ENCODE measurements at places on chromosomes 4 and X.

DNA sequence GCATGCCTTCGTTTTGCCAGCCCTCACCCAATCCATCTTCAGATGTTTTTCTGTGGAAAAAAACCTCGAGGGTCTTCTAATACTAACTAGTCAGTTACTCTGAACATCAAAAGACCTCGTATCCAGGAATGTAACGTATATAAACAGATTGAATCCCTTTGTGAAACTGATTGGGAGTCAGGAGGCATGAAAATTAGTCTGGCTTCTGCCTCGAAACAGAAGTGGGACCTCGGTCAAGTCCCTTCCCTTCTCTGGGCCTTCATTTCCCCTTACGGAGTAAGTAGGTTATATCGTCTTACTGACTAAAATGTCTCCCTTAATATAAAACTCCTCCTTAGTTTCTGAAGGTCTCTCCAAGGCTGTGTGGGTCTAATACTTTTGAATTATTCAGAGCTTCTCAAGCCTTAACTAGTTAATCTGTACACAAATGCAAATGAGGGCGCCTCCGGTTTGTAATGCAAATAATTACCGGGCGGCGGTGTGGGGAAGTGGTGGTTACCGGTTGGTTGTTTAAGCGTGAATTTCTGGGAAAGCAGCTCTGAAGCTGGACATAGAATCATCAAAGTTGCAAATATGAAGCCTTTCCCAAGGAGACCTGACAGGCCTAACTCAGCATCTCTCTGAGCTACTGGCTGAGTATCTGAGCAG, 11.4 kb upstream of the NKRF start:
- DNase-seq = no peak

GRCh38 chrX:123749643-123750042, 16.8 kb upstream of the THOC2 start:
- no peak for DNase-seq

GRCh38 chr4:10298681-10299080, 158.5 kb downstream of the ZNF518B start:
- no peak for DNase-seq

DNA sequence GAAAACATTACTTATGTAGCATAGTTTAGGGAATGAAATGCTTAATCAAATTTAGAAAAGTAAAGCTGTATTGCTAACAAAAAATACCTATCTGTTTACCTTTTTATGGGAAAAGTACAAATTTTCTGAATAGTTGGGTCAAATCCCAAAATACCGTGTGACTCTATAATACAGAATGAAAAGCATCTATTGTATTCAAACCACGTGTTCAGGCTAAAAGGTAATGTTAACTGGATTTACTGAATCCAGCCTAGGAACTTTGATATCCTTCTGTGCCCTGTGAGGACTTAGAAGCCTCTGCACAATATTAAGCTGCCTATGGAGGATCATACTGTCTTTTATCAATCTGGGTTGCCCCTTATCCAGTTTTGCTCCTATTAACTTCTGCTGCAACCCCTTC, 36.3 kb upstream of the AGA start:
- no peak for DNase-seq

GRCh38 chrX:121655276-121655675, 607.9 kb downstream of the GLUD2 start:
- DNase-seq = no peak

GRCh38 chr4:45475548-45475947, 648.3 kb downstream of the GABRG1 start:
- DNase-seq = no peak

GRCh38 chr4:129358571-129358970, 262.6 kb downstream of the C4orf33 start:
- DNase-seq = no peak

DNA sequence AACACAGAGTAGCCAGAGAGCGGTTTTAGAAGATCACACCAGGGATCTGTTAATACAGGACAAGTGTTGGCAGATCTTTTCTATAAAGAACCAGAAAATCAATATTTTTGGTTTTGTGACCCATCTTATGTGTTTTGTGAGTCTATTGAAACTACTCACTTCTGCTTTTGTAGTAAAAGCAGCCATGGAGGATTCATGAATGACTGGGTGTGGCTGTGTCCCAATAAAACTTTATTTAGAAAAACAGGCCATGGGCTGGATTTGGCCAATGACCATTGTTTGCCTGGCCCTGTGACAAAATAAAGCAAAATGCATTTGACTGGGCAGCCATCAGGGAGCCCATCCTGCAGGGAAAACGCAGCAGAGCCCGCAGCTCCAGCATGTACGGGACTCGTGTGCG, 99.9 kb upstream of the ADRA2C start:
- no peak for DNase-seq

GRCh38 chr4:75512386-75513211, 1.6 kb downstream of the RCHY1 start:
- DNase-seq = no peak

- DNase-seq = no peak
Measured at GRCh38 chr4:183335369-183335940, 13.2 kb upstream of the CLDN24 start.

DNA sequence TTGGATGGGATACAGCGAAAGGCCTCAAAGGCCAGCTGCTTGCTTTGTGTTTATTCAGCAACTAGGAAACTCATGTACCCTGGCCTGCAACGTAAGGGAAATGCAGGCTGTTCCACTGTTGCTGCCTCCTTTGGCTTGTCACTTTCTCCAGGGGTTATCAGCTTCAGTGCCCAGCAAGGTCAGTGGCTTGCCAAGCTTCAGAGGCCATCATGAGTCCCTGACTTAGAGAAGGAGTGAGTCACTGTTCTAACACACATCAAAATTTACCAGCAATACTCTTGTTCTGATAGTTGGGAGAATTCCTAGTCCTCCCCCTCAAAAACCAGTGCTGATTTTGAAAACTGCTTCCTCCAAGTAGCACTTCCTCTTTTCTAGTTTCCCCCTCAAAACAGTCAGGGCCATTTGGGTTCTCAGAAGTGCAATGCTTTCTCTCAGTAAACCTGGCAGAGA, 250.8 kb downstream of the ARHGAP24 start:
- no peak for DNase-seq

- no peak for DNase-seq
Measured at GRCh38 chr4:27357283-27357682, 496.6 kb downstream of the STIM2 start.

- DNase-seq = no peak
Measured at GRCh38 chrX:131741103-131741581, 197.3 kb downstream of the OR13H1 start.

GRCh38 chrX:93875621-93876282, 201.7 kb downstream of the FAM133A start:
- no peak for DNase-seq

- DNase-seq = no peak
Measured at GRCh38 chr4:67036791-67037190, 508.5 kb downstream of the CENPC start.

DNA sequence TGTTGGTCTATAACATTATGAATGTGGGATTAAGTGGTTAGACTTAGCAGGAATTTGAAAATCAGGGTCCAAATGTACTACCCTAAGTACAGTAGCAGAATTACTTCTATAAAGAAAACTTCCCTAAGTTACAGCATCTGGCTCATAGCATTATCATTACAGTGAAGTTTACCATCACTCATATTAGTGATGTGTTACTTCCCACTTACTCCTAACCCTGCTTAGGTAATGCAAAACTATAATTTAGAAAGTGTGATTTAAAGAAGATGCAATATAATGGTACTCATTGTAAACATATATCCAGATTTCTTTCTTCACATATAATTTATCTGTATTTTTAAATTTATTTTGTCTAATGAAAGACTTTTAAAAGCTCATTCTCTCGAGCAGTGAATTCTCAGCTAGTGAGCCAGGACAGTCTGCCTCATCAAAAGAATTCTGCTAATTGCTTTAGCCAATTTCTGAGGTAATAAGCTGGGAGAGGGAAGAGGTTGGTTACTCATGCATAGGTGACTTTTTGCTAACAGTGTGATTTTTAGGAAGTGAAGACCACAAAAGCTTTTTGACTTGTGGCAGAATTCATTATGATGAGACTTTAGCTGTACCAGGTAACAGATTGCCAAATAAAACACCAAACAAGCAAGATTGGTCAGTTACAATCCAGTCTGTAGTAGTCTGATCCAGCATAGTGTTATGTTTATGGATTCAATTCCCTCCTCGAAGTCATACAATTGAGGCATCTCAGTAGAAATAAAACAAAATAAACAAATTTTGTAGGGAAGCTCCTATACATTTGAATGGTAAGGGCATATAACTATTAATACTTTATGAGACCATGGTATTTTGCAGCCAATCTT, 21.0 kb downstream of the PLS3 start:
- no peak for DNase-seq

- no peak for DNase-seq
Measured at GRCh38 chr4:109879081-109879480, 31.2 kb downstream of the LRIT3 start.

DNA sequence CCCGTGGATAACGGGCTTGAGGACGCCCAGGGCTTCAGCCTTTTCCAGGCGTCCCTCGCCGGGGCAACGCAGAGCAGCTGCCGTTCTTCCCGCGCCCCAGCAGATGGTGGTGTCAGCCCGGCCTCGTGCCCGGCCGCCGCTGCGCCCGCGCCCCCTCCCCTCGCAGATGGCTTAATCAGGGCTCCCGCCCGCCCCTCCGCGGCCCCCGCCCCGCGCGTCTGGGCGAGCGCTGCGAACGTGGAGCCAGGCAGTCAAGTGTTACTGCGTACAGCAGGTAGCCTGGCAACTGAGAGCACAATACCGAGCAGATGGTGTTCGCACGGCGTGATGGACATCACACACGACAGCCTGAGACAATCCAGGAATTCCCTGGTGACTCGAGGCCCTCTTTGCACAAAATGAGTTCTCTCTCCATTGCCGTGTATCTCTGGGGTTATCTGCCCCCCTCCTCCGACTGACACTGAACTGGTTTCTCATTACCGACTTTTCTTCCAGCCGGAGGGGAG, 69.3 kb downstream of the MGST2 start:
- DNase-seq = peak; percentile 69

DNA sequence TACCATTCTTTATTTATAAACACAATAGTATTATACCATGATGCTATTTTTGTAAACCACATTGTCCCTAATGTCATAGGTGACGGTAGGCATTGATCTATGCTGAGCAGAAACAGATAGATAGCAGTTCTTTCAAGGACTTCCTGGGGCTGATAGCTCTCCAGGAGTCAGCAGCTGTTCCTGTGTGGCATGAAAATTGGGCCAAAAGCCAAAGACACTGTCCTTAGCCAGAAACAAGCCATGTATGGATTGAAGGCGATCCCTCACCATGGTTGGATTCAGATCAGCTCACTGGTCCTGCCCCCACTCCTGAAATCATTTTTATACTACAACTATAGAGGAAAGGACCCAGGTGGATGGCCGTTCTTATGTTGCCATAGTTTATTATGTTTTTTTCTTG, 53.6 kb downstream of the DDX60 start:
- DNase-seq = no peak

- no peak for DNase-seq
Measured at GRCh38 chr4:65391814-65392213, 278.5 kb downstream of the EPHA5 start.

GRCh38 chr4:154205471-154205870, 286.1 kb downstream of the DCHS2 start:
- DNase-seq = no peak

GRCh38 chr4:81030061-81030980, at the start of gene BMP3:
Gene BMP3, plus strand, starts transcription at chr4:81030708. Its CDS starts 577 bp downstream, at chr4:81031285.
- no peak for DNase-seq

GRCh38 chr4:17867276-17867675, 56.5 kb downstream of the NCAPG start:
- DNase-seq = no peak

DNA sequence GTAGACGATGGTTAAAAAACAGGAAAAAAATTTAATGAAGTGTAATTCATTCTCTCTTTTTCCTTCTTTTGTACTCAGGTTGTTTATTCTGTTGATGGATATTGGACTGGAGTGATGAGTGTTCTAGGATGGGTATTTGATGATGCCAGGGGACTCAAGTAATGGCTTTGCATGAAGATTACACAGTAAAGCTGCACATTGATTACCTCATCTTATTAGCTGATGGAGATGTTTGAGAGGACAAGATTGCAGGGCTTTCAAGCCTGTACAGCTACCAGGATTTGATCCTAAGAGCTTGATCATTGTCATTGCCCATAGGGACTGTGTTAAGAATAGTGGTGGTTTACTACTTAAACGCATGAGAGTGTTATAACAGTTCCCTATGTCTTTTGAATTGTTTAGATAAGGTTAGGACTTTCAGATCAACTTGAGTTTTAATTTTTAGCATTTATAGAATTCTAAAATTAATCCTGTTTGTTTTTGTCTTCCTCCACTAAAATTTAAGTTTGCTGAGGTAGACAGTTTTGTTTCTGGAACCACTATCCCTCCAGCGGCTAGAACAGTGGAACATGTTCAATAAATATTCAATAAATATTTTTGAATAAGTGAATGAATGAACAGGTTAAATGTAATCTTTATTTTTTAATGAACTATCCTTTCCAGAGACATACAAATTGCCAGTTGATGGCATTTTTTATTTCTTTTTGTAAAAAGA, 58.2 kb downstream of the GAB1 start:
- no peak for DNase-seq

DNA sequence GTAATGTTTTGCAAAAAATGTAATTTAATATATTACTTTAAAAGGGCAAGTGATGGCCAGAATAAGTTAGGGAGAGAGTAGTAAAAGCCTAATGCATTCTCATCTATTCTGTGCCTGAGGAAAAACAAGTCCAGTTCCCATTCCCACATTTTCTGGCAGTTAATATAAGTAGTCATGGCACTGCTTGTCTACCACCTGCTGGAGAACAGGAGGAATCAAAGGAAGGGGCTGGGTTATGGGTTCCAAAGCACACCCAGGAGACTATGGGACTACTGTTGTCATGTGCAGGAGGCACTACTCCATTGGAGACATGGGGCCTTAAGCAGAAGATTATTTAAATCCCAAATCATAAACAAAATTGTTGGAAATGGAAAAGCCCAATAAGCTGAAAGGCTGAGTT, 2618.6 kb downstream of the ARAP2 start:
- DNase-seq = no peak

DNA sequence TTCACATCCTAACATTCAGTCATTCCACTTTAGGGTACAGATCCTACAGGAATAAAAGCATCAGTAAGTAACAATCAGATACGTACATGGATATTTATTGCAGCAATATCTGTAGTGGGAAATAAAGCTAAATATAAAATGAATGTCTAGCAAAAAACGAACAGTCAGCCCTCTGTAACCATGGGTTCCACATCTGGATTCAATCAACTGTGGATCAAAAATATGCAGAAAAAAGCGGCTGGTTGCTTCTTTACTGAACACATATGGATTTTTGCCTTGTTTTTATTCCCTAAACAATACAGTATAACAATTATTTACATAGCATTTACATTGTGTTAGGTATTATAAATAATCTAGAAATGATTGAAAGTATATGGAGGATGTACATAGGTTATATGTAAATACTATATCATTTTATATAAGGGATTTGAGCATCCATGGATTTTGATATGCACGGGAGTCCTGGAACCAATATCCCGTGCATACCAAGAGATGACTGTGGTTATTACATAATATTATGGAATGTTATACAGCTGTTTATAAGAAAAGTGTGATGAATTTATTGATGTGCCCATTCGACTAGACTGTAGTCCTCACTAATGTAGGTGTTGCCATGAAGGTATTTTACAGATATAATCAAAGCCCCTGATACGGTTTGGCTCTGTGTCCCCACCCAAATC, 132.8 kb downstream of the ARHGEF9 start:
- DNase-seq = no peak

- peak; percentile 24 for DNase-seq
Measured at GRCh38 chr4:108370291-108371141, 201.8 kb upstream of the LEF1 start.

- no peak for DNase-seq
Measured at GRCh38 chr4:52841682-52842456, 20.2 kb upstream of the RASL11B start.

- DNase-seq = no peak
Measured at GRCh38 chrX:72128881-72129280, 2.8 kb downstream of the RTL5 start.

Measured in stimulated activated CD4-positive, alpha-beta T cell treated with anti-CD3 and anti-CD28 coated beads, Interleukin-1b, Interleukin-23, amount 100 ng/mL, for 48 hours (primary cell).